Effector memory CD4-positive, alpha-beta T cell (primary cell): ENCODE measurements at places on chromosomes 12 and 14.
A peak's percentile ranks its signal among the peaks of the same experiment; 100 is the strongest.

DNA sequence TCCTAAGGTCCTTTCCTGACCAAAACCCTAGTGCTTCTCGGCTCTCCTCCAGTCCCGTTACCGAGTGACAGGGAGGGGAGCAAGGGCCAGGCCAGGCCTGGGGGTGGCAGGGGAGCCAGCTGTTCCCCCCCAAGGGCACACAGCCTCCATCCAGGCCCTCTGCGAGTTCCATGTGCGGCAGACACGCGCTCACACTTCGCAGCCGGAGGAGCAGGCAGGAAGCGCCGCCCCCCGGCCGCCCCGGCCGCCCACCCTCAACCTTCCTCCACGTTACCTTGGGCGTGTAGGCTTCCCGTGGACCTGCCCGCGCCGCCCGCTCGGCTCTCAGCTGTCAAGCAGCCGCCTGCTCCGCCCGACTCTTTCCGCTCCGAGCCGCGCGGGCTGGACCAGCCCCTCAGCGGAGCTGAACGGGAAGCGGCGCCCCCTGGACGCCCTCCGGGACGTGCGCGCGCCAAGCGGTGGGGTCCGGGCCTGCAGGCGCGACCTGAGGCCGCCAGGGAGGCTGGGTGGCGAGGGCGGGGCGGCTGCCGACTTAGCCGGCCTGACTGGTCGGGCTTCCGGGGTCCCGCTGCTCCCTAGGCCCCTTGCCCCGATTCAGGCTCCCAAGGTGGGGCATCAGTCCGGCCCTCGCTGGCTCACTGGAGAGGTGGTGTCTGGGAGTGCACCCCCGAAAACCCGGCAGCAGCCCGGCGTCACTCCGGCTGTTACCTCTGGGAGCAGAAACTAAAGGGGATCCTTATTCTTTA, at the start of gene CRACR2A:
Gene CRACR2A (minus strand): TSS at position 369 of the 746 bp plus-strand sequence. CDS start 56,110 bp downstream, outside the sequence.
- peak within 1 kb of the TSS; percentile 93 for H3K27ac ChIP-seq
- peak within 1 kb of the TSS; percentile 72 for H3K4me3 ChIP-seq
- H3K36me3 ChIP-seq: no peaks in the 10 kb centered on the region
- H3K27me3 ChIP-seq: no peaks in the 10 kb centered on the region

GRCh38 chr12:109139360-109139759, 23.0 kb downstream of the ACACB start:
- H3K36me3 ChIP-seq: no peaks in the 10 kb centered on the region
- no peak overlapping the region for H3K4me3 ChIP-seq
- H3K4me1 ChIP-seq: no peaks in the 10 kb centered on the region
- no peaks in the 10 kb centered on the region for H3K27me3 ChIP-seq
- no peak overlapping the region for H3K27ac ChIP-seq

DNA sequence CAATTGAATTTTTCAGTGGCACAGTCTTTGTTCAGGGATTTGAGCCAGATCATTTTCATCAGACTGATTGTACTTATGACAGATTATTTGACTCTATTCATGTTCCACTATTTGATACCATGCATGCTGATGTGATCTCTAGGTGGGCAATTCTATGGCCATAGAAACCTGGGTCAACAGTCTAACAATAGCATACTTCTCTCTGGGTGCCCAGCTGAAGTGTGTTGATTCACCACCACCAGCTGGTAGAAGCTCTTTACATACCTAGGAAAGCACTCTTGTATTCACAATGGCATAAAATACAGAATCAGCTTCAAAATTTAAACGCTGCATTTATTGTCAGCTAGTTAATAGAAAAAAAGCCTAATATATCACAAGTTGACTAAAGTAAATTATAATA, 90.2 kb upstream of the TMTC2 start:
- no peak overlapping the region for H3K27ac ChIP-seq
- no peaks in the 10 kb centered on the region for H3K36me3 ChIP-seq
- H3K27me3 ChIP-seq: no peaks in the 10 kb centered on the region
- no peak overlapping the region for H3K4me3 ChIP-seq

DNA sequence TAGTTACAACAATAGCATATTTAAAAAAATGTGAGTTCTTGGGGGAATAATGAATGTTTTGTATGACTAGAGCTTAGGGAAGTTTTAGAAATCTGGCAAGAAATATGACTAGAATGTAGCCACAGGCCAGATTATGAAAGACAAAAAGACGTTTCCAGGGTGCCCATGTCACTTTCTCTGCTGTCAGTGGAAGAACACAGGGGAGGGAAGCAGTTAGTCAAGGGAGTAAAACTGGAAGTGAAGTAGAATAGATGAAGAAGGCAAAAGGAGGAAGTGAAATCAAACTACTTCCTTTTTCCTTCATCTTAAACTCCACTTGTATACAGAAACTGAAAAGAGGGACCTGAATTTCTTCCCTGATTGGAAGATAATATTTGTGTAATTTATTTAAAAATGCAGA, 81.2 kb upstream of the ATP2B1 start:
- H3K27me3 ChIP-seq: no peaks in the 10 kb centered on the region
- no peak for DNase-seq
- no peak overlapping the region for H3K4me3 ChIP-seq

DNA sequence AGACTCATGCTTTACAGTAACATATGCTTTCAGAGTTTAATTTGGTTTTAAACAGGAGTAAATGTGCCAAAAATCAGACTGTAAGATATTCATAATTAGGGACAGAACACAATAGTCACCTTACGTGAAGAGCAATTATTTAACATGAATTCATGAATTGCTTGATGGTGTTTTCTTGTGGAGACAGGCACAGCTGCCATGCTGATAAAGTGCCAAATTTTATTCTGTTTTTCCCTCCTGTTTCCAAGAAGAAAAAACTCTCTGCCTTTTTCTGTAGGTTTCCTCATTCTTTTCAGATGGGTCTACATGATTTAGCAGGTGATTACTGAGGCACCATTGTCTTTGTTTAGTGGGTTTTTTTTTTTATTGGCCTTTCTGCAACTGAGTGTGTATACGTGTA, 80.1 kb downstream of the C12orf42 start:
- H3K4me3 ChIP-seq: no peak overlapping the region
- no peaks in the 10 kb centered on the region for H3K27me3 ChIP-seq
- no peak for DNase-seq
- no peak overlapping the region for H3K27ac ChIP-seq
- H3K4me1 ChIP-seq: no peaks in the 10 kb centered on the region

GRCh38 chr12:58030566-58031279, 89.4 kb downstream of the ATP23 start:
- no peaks in the 10 kb centered on the region for H3K36me3 ChIP-seq
- no peak for DNase-seq
- no peaks in the 10 kb centered on the region for H3K27me3 ChIP-seq
- no peak overlapping the region for H3K27ac ChIP-seq
- H3K4me3 ChIP-seq: no peak overlapping the region
- H3K4me1 ChIP-seq: no peaks in the 10 kb centered on the region

DNA sequence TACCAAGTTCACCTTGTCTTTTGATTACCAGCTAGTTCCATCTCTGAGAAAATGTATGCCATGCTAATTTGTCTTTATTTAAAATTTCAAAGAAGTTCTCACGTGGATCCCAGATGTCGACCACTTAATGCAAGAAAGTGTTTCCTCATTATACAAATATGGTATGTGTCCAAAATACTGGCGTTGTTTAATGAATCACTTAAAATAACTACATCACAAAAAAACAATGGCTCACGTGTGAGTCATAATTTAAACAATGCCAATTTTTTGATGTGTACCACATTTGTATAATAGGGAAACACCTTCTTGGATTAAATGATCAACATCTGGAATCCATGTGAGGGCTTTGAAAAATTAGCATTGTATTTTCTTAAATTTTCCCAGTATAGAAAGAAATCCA, 40.8 kb downstream of the DBX2 start:
- no peaks in the 10 kb centered on the region for H3K4me1 ChIP-seq
- no peaks in the 10 kb centered on the region for H3K36me3 ChIP-seq
- no peak overlapping the region for H3K4me3 ChIP-seq
- no peak overlapping the region for H3K27ac ChIP-seq
- H3K27me3 ChIP-seq: no peaks in the 10 kb centered on the region
- no peak for DNase-seq

DNA sequence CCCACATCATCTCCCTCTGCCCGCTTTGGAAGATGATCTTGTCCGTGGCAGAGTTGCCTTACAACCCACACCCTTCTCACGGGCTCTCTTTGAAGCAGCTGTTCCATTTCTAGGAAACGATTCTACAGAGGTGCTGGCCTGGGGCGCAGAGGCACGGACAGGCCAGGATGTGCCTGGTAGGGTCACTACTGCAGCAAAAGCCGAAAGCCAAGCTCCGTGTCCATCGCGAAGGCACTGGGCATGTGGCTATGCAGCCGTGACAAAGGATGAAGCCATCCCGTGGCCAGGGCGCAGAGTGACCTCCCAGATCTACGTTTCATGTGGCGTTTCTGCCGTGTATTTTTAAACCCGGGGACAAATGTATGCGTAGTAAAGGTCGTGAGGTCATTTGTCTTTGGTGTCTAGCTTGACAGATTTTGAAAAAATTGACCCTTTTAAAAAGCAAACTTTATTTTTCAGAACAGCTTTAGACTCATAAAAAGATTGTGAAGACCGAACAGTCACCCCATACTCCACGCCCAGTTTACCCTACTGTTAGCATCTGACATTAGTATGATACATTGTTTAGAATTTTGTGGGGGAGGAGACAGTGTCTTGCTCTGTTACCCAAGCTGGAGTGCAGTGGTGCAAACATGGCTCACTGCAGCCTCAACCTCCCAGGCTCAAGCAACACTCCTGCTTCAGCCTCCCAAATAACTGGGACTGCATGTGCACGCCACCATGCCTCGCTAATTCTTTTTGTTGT, 40.4 kb upstream of the NCOR2 start:
- no peak for DNase-seq
- no peaks in the 10 kb centered on the region for H3K36me3 ChIP-seq
- peaks cover 21% of the 10 kb centered on the region for H3K4me1 ChIP-seq
- H3K4me3 ChIP-seq: no peak overlapping the region
- H3K27me3 ChIP-seq: no peaks in the 10 kb centered on the region
- H3K27ac ChIP-seq: no peak overlapping the region

DNA sequence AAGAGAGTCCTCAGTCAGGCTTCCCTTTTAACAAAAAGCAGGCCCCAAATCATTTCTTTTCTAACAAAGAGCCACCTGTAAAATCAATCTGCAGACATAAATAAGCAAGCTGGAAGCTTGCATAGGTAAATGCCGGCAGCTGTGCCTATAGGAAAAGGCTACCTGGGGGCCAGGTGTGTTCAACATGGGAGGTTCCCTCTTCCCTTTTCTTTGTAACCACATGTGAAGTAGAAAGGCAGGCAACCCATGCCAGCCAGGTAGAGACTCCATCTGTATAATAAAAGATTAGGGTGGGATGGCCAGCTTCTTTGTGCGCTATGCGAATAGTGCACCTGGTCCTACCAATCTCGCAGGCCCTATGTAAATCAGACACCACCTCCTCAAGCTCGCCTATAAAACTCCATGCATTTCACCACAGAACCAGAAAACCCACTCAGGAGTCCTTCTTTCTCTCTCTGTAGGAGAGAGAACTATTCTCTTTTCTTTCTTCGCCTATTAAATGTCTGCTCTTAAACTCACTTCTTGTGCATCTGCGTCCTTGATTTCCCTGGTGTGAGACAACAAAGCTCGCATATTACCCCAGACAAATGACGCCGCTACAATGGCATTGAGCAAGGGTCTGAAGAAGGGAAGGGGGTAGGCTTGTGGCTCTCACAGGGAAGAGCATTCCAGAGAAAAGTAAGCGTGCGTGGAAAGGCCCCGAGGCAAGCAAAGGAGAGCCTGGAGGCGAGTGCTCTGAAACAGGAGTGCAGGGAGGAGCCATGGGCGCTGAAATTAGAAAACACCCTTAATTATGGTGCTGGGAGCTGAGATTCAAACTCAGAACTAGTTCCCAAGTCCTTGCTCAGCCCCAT, 67.2 kb downstream of the TTC9 start:
- DNase-seq: no peak
- no peaks in the 10 kb centered on the region for H3K4me1 ChIP-seq
- no peaks in the 10 kb centered on the region for H3K27me3 ChIP-seq
- no peak overlapping the region for H3K4me3 ChIP-seq

DNA sequence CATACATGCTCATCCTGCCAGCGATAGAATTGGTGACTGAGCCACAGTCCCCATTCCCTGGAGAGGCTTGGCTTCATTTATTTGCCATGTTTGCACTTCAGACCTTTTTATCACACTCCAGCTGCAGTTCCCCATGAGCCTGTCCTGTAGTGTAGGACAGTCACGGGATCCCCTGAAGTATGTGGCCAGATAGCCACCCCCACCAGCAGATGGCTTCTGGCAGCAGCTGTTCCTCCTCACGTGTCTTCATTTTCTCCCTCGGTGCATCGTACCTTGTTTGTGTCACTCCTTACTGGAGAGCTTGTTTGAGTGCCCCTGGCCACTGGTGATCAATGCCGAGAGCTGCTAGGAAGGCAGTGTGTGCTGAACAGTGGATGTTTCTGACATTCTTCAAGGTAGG, 40.2 kb downstream of the UBE3B start:
- no peaks in the 10 kb centered on the region for H3K27me3 ChIP-seq
- DNase-seq: no peak
- H3K4me1 ChIP-seq: no peaks in the 10 kb centered on the region
- no peak overlapping the region for H3K4me3 ChIP-seq

- peak overlapping the region; percentile 97 for H3K4me3 ChIP-seq
- peaks cover 13% of the 10 kb centered on the region for H3K4me1 ChIP-seq
- H3K27me3 ChIP-seq: no peaks in the 10 kb centered on the region
- H3K36me3 ChIP-seq: no peaks in the 10 kb centered on the region
- H3K27ac ChIP-seq: peak overlapping the region; percentile 91
These were observed 512 bp downstream of the POU6F1 start for GRCh38 chr12:51217133-51217967.

- no peaks in the 10 kb centered on the region for H3K27me3 ChIP-seq
- no peak overlapping the region for H3K27ac ChIP-seq
- no peak for DNase-seq
- H3K4me1 ChIP-seq: no peaks in the 10 kb centered on the region
These were observed 2.9 kb upstream of the EPYC start for GRCh38 chr12:91007531-91008290.

DNA sequence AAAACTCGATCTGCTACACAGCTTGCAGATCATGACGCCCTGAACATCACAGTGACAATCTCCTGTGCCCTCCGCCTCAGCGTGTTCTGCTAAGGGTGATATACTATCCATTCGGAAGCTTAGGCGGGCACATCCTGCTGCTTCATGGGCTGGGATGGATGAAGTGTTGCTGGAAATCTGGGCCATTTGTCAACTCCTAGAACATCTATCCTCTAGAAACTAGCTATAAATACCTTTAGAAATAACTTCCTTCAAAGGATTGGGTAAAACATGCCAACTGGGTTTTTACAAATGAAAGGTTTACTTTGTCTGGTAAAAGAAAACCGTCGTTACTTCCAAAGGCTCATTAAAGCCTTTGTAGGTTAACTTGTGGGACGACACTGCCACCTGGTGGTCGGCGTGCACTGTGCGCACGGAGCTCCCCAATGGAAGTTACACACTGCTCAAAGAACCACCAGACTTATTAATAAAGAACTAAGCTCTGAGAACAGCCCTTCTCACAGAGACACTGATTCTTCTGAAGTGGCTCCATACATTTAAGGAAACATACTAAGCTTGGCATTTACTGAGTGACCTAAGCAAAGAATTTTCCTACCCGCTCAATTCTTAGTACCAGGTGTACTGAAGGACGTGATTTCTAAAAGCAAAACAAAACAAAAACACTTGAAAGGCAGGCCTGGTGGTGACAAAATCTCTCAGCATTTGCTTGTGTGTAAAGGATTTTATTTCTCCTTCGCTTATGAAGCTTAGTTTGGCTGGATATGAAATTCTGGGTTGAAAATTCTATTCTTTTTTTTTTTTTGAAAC, 21.6 kb upstream of the CACNA2D4 start:
- peaks cover 11% of the 10 kb centered on the region for H3K36me3 ChIP-seq
- H3K4me3 ChIP-seq: no peak overlapping the region
- no peaks in the 10 kb centered on the region for H3K27me3 ChIP-seq
- peak; percentile 73 for DNase-seq

GRCh38 chr14:64464651-64465050, 648 bp upstream of the AKAP5 start:
- no peaks in the 10 kb centered on the region for H3K27me3 ChIP-seq
- peak overlapping the region; percentile 70 for H3K4me3 ChIP-seq
- no peak overlapping the region for H3K27ac ChIP-seq
- peaks cover 11% of the 10 kb centered on the region for H3K4me1 ChIP-seq
- no peak for DNase-seq
